Activated naive CD8-positive, alpha-beta T cell treated with anti-CD3 and anti-CD28 coated beads for 36 hours (primary cell): ENCODE measurements at places on chromosomes 12 and 14. TPM values are rescaled to one million over a fixed set of nuclear protein-coding genes. Genes with fewer than 3 reads are reported as not detected.

DNA sequence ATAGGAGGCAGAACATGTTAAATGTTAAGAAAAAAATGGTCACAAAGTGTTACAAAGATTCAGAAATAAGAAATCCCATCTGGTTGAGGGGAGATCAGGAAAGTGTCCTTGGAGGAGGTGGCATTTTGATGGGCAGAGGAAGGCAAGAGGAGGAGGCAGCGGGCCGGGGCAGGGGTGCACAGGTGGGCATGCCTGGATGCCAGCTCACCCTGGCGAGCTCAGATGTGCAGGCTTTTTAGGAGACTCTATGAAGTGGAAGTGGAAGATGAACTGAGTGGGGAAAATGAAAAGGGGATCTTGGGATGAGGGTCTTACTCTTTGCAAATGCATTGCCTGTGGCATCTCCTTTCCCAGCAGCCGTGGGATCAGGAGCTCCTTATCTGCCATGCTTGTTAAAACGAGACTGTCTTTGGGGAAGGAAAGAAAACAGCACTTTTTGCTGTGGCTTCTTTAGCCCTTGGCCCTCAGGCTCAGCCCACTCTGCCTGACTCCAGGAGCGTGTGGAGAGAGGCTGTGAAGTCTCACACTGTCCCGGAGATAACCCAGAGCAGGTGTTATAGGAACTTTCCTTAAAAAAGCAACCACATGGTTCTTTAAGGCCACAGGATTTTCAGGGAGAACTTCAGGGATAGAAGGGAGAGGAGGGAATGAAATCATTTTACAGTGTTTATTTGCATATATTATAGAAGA, 62.6 kb downstream of the ELK3 start:
- no peaks in the 10 kb centered on the region for H3K27me3 ChIP-seq
- no peak overlapping the region for H3K4me3 ChIP-seq
- no peak overlapping the region for H3K27ac ChIP-seq
- peaks cover 27% of the 10 kb centered on the region for H3K36me3 ChIP-seq

DNA sequence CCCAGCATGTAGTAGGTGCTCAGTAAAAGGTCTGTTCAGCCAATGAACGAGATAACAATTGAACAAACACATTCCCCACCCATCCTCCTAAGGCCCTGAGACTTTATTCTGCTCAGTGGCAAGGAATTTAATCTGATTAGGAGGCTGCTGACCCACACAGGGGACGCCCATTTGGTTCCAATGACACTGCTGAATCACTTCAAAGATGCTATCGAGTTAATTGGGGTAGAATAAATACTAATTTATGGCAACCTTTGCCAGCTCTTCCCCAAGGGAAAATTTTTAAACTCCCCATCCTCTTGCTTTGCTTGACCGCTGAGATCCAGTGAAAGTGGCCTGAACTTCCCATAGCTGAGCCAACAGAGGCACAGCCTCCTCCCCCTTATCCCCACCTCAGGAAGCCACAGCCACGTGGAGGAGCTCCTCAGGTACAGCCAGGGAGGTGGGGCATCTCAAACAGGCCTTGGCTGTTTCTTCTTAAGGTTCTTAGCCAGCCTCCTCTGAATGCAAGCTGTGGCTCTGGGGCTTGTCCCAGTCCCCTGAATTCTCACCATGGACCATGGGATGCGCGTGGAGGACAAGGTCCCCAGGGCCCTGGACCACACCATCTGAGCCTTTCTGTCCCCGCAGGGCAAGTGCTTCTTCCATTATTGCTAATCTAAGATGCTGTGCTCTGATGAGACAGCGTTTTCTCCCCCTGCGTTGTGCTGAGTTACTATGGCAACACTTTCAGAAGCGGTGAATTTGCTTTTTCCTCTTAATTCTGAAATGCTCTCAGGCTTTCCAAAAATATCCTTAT, 26.7 kb downstream of the C14orf132 start:
- peaks cover 13% of the 10 kb centered on the region for H3K27me3 ChIP-seq
- no peak overlapping the region for H3K27ac ChIP-seq
- H3K4me3 ChIP-seq: no peak overlapping the region
- no peaks in the 10 kb centered on the region for H3K36me3 ChIP-seq
- H3K4me1 ChIP-seq: no peaks in the 10 kb centered on the region

The RPGRIP1 gene
- total RNA-seq: 0.08 TPM

The ASB2 gene
- total RNA-seq: 26.4 TPM

The TEX52 gene
- not detected for total RNA-seq

- H3K4me3 ChIP-seq: no peak overlapping the region
- peaks cover 6% of the 10 kb centered on the region for H3K4me1 ChIP-seq
- peaks cover 7% of the 10 kb centered on the region for H3K27me3 ChIP-seq
Measured at GRCh38 chr12:2353281-2353680, 300.5 kb downstream of the CACNA1C start.

DNA sequence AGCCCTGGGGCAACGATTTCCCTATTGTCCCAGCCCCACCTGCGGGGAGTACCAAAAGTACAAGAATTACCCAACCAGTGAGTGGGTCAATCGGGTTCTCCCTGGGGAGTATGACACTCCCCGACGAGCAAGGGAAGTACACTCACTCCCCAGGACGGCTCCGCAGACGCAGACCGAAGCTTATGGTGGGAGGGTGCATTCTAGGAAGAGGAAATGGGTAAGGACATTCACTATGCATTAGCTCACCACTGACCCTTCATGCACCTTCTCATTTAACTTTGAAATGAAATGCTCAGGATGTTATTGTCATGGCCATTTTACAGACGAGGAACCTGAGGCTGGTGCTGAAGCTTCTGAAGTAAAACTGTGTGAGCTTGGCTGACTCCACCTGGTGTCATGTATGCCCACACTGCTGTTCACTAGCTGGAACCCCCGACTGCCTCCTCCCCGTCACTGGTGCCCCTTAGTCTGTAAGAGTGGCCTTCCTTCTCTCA, 45.8 kb upstream of the TMED10 start:
- H3K27me3 ChIP-seq: no peaks in the 10 kb centered on the region
- peaks cover 10% of the 10 kb centered on the region for H3K4me1 ChIP-seq
- no peak overlapping the region for H3K27ac ChIP-seq
- no peak for DNase-seq

The TGFB3 gene
- total RNA-seq: 2.4 TPM

The B4GALNT3 gene
- 0.66 TPM for total RNA-seq

DNA sequence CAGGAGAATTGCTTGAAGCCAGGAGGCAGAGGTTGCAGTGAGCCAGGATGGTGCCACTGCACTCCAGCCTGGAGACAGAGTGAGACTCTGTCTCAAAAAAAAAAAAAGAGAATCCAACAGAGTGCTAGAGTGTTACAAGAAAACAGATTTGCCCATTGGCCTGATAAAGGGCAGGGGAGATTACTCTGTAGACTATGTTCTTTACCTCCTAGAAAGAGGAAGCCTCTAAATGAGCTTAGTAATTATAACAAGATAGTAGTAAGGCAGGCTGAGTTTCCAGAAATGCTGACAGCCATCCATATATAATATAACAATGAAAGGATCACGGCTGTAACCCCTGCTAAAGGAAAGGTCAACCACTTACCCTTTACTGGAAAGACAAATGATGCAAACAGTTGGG, 24.4 kb downstream of the AK7 start:
- H3K27me3 ChIP-seq: no peaks in the 10 kb centered on the region
- H3K36me3 ChIP-seq: no peaks in the 10 kb centered on the region
- no peak overlapping the region for H3K4me3 ChIP-seq
- no peak overlapping the region for H3K27ac ChIP-seq

The CGRRF1 gene
- 11.5 TPM for total RNA-seq

The RNU4-1 gene
- 829 TPM for total RNA-seq

The CSAD gene
- total RNA-seq: 11.8 TPM
